H54 (cell line): ENCODE measurements at places on chromosomes 7 and 10.

GRCh38 chr10:91601212-91601611, 31.7 kb downstream of the PPP1R3C start:
- DNase-seq, result no peak

- no peak for DNase-seq
These were observed 1.6 kb upstream of the COX19 start for GRCh38 chr7:976901-977325.

- DNase-seq, result no peak
These were observed 48.8 kb upstream of the SAMD8 start for GRCh38 chr10:75062506-75063299.

DNA sequence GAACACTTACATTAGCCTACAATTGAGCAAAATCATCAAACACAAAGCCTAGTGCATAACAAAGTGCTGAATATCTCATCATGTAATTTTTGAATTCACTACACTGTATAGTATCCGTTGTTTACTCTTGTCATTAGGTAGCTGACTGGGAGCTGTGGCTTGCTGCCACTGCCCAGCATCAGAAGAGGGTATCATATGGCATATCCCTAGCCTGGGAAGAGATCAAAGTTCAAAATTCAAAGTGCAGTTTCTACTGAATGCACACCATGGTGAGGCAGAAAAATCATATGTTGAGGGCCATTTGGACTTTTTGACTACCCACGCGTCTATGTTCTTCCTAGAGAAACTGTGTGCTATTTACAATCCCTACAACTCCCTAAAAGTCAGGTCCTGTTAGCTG, 7.5 kb upstream of the ZC3HAV1 start:
- no peak for DNase-seq

DNA sequence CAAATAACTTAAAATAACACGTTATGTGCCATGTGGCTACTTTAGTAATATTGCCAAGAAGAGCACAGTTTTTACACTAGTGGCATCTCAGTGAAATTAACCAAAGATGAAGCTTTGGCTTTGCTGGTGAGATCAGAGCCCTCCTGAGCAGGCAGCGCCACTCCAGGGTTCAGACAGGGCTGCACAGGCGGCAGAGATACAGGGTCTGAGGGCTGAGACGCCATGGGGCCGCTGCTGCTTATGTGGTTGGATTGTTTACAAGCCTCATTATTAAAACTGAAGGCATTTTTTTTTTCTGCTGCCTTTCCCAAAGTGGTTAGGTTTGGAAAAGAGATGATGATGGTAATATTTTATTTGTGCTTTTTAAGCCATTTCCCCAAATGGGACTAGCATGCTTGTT, 68.8 kb upstream of the DNAJB6 start:
- no peak for DNase-seq

DNA sequence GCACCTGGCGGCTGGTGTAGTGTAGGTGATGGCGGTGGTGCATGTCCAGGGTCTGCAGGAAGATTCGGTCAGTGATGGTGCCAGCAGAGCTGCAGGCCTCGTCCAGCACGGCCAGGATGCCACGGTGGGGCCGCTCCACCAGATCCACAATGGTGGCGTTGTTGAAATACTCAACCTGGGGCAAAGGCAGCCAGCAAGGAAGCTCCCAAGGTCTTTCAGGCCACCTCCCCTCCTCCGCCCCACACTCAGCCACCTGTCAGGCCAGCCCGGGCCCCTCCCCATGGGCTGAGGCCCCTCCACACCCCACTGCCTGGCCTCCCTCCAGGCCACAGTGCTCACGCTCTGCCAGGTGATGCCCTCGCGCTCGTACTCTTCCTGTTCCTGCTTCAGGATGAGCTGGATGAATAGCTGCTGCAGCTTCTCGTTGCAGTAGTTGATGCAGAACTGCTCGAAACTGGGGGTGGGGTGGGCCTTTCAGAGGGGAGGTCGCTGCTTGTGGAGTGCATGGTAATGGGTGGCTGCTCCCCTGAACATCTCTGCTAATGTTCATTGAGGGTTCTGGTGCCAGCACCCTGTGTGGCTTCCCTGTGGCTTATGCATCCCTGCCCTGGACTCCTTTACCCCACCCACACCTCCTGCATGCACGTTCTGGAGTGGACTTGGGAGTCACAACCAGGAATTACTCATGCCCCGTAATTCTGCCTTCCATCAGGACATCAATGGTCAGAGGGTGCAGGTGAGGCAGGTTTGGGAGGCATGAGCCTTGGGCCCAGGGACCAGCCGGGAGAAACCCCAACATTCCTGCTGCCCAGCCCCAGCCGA, 8.9 kb downstream of the MYO1G start:
- DNase-seq, result no peak

GRCh38 chr7:514651-515598, 4.7 kb downstream of the PDGFA start:
- DNase-seq, result peak; percentile 97

GRCh38 chr10:88991899-88992320, 1.3 kb downstream of the FAS start:
- DNase-seq, result no peak

- no peak for DNase-seq
These were observed 198.2 kb upstream of the FOXK1 start for GRCh38 chr7:4483851-4484250.
